ENCODE measurements at places on chromosomes 4 and X.

- no peak for DNase-seq
These were observed 463.9 kb upstream of the PCDH7 start for GRCh38 chr4:30256116-30256832.

GRCh38 chr4:168524897-168525296 lies 28.0 kb downstream of the PALLD start:
- DNase-seq, result no peak

DNA sequence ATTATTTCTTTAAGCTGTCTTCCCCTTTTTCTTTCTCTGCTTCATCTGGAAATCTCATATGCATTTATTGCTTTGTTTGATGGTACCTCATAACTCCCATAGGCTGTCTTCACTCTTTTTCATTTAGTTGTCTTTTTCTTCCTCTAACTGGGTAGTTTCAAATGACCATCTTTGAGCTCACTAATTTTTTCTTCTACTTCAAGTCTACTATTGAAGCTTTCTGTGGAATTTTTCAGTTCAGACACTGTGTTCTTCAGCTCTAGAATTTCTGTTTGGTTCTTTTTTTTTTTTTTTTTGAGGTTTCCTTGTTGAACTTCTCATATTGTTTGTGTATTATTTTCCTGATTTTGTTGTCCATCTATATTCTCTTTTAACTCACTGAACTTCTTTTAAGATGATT lies 23.0 kb downstream of the CASK start:
- DNase-seq, result no peak

- no peak for DNase-seq
These were observed 37.3 kb downstream of the SLIT2 start for GRCh38 chr4:20288846-20289512.

GRCh38 chrX:340641-341423 lies 22.2 kb upstream of the GTPBP6 start:
- DNase-seq, result no peak

DNA sequence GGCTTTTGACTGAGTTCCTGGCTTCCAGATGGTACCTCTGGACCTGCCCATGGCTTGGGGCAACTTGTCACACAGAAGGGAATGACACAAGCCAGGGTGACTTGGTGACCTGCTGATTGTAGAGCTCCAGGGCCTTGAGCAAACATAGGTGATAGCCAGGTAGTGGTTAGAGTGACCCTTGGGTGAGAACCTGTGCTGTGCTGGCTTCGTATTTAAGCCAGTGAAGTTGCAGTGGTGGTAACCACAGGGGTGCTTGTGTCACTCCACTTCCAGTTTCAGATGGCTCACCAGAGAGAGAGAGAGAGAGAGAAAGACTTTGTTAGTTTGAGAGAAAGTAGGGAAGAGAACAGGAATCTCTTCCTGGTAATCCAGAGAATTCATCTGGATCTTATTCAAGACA lies 471.6 kb downstream of the ZIC3 start:
- no peak for DNase-seq

GRCh38 chrX:11081511-11081910 lies 29.6 kb upstream of the HCCS start:
- DNase-seq, result no peak

- no peak for DNase-seq
These were observed 29.9 kb downstream of the RBMX start for GRCh38 chrX:136850441-136851175.

DNA sequence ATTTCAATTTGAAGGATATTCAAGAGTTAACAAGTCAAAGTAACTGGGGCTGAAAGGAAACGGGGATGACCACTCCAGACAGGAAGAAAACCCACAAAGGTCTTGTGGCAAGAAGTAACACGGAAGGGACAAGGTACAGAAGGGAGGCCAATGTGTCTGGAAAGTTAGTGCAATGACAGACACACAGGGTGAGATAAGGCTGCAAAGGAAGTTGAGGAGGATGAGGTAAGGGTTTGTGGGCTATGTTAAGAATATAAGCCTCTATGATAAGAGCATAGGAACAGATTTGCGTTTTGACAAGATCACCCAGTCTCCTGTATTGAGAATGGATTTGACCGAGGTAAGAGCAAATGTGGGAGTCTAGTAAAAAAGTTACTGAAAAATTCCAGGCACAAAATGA lies 21.9 kb upstream of the EMCN start:
- DNase-seq, result no peak

DNA sequence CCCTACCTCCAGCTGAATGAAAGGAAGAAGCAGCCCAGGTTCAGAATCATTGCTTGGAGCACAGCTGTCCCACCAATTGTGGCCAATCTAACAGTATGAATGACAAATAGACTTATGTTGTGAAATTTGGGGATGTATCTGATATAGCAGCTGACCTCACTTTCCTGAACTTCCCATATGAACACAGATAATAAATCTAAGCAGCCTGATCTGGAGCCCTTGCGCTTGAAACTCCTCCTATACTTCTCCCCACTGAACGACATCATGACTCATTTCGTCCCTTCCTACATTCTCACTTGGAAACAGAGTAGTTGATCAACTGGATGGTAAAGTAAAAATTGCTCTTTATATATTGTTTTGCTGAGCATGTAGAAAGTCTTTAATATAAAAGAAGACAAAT lies 24.2 kb upstream of the AMELX start:
- no peak for DNase-seq

- no peak for DNase-seq
These were observed 1.0 kb upstream of the SNCA start for GRCh38 chr4:89837993-89838390.

GRCh38 chr4:185346975-185347601 lies 48.6 kb downstream of the LRP2BP start:
- DNase-seq, result no peak

GRCh38 chr4:11632025-11632424 lies 203.3 kb upstream of the HS3ST1 start:
- DNase-seq, result no peak

- no peak for DNase-seq
These were observed 30.2 kb downstream of the ZNF185 start for GRCh38 chrX:152927858-152928760.

GRCh38 chr4:3369781-3370674 lies 71.7 kb upstream of the HGFAC start:
- DNase-seq, result no peak

DNA sequence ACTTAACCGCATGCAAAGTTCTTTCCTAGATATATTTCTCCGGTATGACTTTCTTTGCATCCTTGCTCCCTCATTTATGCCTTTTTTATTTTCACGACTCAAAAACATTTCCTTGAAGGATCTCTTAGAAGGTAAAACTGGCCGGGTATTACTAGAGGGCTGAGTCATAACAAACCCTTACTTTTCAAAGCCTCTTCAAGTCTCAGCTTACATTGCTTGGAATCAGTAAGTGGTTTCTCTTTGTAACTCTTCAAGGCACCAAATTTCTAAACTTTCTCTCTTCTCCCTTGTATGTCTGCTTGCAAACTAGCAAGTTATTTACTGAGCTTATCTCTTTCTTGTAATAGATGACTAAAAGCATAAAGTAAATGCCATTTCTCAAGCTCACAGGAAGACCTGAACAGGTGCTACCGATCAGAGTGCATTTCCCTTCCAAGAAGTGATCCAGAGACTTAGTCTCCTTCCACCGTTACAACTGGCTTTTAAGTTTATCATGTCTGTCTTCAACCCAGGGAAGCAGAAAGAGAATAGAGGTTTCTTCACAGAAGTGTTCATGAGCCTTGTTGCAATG lies 75.5 kb downstream of the ANXA10 start:
- no peak for DNase-seq

DNA sequence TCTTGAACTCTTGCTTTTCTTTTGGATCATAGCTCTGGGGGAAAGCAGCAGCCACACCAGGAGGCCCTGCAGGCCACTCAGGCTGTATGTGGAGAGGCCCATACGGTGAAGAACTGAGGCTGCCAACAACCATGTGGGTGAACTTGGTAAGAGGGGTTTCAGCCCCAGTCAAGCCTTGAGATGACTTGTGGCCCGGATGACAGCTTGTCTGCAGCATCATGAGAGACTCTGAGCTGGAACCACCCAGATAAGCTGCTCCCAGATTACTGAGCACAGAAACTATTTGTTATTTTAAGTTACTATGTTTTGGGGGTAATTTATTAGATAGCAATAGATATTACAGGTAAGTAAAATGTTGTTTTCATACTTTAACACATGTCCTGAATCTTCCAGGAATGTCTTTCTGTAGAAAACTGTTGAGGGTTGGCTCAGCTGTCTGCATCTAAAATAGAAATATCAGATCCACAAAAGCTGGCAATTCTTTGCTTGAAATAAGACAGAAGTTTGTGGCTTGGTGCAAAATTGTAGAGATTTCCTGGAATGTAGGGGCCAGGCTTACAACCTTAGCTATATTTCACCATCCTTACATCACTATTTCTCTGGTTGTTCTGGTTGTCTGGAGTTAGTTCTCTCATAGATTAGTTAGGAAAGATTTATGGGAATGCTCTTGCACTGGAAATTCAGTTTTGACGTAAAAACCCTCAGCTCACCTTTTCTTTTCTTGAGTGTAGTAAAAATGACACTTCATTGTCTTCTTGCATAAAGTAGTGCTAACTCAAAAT lies 272.1 kb downstream of the RAPGEF2 start:
- DNase-seq, result no peak

DNA sequence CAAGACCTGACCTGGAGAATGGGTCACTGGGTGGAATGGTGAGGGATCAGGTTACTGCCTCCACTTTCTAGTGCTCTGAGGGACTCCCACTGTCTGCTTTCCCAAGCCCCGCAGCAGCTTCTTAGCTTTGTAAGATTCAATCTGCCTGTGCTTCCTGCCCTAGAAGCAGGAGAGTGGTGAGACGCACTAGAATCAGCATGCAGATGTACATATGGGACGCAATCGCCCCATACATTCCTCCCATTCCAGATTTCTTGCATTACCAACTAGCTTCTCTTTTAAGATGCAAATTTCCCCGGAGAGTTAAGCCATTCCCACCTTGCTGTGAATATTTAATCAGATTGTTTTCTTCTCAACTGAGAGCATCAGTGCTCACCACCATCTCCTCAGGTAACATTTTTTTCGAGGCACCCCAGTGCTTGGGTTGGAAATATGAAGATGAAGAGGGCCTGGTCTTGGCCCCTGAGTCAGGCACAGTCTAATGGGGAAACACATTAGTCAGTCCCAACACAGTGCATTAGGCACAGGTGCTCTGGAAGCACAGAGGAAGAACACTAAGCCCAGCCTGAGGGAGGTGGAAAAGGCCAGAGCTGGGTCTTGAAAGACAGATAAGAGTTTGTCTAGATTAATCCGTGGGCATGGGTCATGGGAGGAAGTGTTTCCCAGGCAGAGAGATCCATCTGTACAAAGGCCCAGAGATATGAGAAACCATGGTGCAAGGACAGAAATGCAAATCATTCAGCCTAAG lies 66.7 kb upstream of the PRPS1 start:
- no peak for DNase-seq

DNA sequence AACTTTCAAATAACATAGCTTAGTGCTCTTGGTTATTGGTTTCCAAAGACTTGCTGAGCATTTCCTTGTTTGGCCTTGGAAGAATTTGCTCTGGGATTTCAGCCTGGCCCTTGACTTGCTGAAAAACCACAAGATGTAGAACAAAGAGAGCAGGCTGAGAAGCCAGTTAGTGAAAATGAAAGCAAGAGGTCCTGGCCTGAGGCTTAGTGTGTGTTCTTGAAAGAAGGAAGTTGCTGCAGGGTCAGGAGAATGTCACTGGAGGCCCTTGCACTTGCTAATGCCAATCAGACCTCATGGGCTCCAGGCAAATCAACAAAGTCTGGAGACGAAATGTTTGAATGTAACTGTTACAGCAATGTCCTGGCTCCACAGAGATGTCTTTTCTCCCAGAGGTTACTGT lies 79.4 kb downstream of the SYNPO2 start:
- no peak for DNase-seq

GRCh38 chrX:149506349-149506748 lies 1.2 kb upstream of the IDS start:
- DNase-seq, result no peak

- no peak for DNase-seq
These were observed 13.2 kb upstream of the S100P start for GRCh38 chr4:6680372-6681034.

GRCh38 chr4:25859429-25860148 lies 3.2 kb downstream of the SEL1L3 start:
- no peak for DNase-seq

GRCh38 chr4:99784842-99785241 lies 31.8 kb upstream of the DAPP1 start:
- no peak for DNase-seq

DNA sequence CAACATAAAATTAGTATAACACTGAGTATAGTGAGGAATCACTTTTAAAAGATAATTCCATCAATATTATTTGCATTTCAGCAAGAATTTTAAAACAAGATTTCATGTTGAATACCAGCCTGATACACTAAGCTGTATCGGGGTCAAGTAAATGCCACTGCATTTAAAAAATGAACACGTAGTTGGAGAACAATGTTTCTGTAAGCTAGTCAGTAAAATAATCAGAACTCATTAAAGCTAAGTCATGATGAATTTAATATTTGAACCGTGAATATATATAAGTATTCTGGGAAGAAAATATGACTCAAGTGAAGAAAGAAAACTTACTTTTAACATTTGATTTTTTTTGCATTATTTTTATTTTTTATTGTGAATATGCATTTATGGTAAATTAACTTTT lies 611.0 kb upstream of the PABPC4L start:
- no peak for DNase-seq

GRCh38 chr4:2272026-2272827 lies 10.3 kb upstream of the MXD4 start:
- no peak for DNase-seq

GRCh38 chrX:130057209-130057608 lies 53.1 kb downstream of the ELF4 start:
- DNase-seq, result no peak

DNA sequence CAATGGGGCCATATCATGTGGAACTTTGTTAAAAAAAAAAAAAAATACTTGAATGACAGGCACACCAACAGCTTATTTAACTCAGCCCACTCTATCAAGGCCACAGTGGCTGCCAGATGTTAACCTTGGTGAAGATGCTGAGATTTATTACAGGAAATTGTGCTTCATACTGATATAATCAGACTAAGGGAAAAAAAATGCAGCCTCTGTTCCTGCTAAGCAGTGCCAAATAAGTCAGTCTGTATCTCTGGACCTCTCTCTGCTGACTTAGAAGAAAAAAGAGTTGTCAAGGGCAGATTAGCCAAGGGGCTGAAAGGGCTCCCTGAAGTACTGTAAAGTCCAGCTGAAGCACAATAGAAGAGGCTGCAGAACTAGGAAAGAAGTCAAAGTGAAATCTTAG lies 677.7 kb upstream of the HTR2C start:
- no peak for DNase-seq

Measured in omental fat pad (tissue), 4 donors.